ENCODE measurements at places on chromosomes 7 and 10.
A peak's percentile ranks its signal among the peaks of the same experiment; 100 is the strongest.

- no peak for DNase-seq
Observed at GRCh38 chr10:9211228-9211627, 1156.7 kb downstream of the GATA3 start.

DNA sequence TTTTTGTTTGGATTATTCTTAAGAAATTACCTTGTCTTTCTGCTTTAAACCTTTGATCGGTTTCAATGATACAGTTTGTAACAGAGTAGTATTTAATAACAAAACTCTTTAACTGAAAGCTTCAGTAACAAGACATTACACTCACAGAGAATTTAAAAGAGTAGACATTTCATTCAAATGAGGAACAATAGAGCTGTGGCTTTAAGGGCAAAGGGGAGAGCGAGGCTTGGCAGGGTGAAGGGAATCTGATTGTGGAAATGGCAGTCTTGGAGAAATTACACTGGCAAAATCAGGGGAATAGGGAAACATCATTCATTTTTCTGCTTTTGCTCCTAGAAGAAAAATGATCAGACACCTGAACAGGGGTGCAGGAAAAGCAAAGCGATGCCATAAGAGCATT lies 5.1 kb upstream of the HIPK2 start:
- no peak for DNase-seq

- DNase-seq: peak; percentile 9
Observed at GRCh38 chr10:77667426-77668324, 30.1 kb upstream of the KCNMA1 start.

GRCh38 chr10:132539431-132539839 lies 1.8 kb downstream of the INPP5A start:
- DNase-seq: no peak

GRCh38 chr7:94170836-94171235 lies 166.7 kb upstream of the BET1 start:
- no peak for DNase-seq

DNA sequence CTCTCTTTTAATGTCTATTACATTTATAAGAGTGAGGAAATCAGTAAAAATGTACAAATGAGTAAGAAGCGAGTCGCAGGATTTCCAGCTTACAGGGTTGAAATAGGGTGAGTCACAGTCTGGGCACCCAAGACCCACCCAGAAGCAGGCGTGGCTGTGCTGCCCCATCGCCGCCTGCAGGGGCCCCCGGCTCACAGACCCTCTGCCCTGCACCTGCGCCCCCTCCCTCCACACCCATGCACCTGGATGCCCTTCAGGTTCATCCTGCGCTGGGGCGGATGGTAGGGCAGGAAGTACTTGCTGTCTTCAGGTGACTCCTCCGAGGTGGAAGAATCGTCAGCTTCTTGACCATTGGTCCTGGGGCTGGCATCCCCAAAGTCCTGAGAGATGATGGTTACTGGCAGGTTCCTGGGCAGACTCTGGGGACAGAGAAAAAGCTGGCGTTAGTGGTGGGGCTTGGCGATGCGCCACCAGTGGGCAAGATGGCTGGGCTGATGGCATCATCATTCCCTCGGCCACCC lies 90.2 kb upstream of the GNA12 start:
- DNase-seq: no peak

- DNase-seq: no peak
Observed at GRCh38 chr10:104779701-104780100, 138.6 kb downstream of the SORCS3 start.

GRCh38 chr10:78319371-78319770 lies 285.7 kb downstream of the RPS24 start:
- DNase-seq: no peak

DNA sequence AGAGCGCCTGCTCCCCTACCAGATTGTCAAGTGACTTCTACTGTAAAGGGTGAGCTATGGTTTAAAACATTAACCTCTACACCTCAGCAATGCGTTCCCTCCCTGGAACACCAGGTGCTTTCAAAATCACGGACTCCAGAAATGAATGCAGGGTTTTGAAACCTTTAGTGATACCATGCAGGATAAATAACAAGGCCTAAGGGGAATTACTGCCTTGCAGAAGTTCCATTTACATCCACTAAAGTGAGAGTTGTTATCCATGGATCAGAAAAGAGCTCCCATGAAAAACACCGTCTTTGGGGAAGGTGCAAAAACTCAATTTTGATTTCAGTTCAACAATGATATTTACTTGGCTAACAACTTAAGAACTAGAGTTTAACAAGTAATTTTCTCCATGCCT lies 4.0 kb downstream of the FZD8 start:
- DNase-seq: no peak

- no peak for DNase-seq
Observed at GRCh38 chr7:115707258-115708012, 323.1 kb downstream of the TFEC start.

DNA sequence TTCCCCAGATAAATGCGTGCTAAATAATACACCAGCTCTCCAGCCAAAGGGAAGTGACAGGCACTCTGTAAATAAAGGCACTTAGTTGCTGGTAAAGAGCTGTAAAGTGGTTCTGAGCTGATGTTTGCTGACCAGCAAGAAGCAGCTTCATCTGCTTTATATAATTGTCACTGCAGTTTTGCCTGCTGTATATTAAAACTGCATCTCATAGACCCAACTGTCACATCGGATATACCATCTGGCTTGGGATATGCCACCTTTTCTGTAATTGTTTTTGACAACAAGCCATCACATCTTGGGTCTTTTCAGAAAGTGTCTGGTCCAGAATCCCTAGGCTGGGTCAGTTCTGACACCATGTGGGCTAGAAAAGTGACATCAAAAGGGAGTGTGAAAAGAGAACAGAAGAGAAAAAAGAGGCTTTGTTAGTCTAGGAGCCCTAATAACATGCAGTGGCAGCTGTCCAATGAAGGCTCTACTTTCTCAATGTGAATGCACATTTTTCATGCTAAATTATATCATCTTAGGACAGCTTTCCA lies 697.6 kb downstream of the KCNMA1 start:
- peak; percentile 34 for DNase-seq

DNA sequence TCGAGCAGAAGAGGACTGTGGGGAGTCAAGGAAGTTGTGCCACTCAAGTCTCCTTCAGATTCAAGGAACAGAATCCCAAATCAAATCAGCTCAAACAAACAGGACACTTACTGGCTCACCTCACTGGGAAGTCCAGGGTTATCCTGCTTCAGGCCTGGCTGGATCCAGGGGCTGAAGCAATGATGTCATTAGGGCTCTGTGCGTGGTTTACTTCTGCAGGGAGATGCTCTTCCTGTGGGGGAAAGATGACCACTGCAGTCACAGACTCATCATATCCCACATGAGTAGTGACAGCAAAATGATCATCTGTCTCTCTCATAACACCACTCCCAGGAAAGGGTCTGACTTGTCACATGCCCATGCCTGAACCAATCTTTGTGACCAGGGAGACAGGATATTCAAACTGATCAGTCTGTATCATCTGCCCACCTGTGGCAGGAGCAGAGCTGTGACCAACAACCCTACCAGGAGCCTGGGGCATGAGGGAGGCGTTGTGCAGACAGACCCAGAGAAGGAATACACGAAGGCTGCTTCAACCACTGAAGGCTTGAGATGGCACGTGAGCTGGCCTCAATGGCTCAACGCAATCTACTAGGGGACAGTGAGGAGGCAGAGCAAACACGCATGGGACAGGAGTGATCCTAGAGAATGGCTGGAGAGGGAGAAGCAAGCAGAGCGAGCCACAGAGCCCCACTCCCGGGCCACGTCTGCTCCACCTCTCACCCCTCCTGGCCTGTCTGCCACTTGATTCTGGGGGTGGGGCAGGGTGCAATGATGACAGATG lies 27.6 kb upstream of the NANOS1 start:
- DNase-seq: no peak

- DNase-seq: no peak
Observed at GRCh38 chr10:133056651-133057178, 31.0 kb upstream of the ADGRA1 start.

GRCh38 chr10:26378861-26379294 lies 59.3 kb upstream of the APBB1IP start:
- no peak for DNase-seq

- DNase-seq: no peak
Observed at GRCh38 chr10:124575107-124576035, 113.7 kb downstream of the LHPP start.

DNA sequence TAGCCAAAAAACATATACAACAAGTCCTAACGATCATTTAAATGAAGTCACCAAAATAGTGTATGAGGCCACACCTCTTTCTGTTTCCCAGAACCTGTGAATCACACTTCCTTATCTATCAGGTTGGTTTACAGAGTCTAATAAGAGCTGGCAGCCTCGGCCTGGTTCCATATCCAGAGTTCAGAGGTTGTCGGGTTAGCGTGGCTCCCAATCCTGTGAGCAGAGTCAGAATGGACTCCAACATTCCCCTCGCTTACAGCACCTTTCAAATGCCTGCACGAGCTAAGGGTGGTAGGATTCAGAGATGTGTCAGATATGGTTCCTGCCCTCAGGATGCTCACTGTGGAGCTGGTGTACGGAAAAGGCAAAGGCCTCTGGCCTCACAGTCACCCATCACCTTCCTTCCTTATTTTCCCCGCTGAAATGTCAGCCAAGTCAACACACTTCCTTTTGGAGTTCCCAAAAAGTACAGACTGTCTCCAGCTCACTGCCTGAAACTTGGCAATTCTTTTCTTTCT lies 6.0 kb downstream of the IL15RA start:
- DNase-seq: no peak

- no peak for DNase-seq
Observed at GRCh38 chr7:137020351-137020750, 151.9 kb downstream of the CHRM2 start.

- no peak for DNase-seq
Observed at GRCh38 chr10:60167050-60167449, 222.6 kb downstream of the ANK3 start.

DNA sequence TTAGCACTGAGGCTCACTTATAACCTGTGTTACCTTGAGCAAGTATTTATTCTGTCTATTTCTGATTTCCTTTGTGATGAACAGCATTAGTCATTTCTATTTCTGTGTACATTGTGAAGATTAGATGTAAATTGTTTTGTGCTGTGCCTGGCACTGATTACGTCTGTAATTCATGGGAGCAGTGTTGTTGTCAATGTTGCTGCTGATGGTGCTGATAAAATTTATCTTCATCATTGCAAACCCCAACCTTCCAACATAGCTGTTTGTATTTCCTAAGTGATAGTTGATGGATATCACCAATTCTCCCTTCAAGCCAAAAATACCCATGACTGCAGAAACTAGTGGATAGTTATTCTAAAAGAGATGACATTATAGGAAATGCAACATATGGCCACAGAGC lies 400.5 kb upstream of the GRM3 start:
- DNase-seq: no peak

GRCh38 chr10:4475827-4476490 lies 350.0 kb upstream of the AKR1E2 start:
- DNase-seq: no peak

GRCh38 chr10:121102706-121103105 lies 251.5 kb downstream of the WDR11 start:
- DNase-seq: no peak

DNA sequence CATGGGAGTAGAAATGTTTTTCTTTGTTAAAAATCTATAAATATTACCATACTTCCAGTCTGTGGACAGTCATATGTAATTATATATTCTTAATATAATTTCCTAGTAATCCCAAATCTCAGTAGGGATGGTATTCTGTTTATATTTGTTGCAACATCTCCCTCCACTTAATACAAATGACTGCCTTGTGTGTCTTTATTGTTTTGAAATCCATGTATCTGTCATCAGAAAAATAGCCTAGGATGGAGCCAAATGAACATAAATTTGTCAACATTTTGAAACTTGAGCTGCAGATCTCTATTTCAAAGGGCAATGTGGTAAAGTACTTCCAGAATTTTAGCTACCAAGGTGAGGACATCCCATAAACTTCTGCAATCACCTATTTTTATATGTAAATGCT lies 290.7 kb downstream of the TSPAN12 start:
- no peak for DNase-seq

DNA sequence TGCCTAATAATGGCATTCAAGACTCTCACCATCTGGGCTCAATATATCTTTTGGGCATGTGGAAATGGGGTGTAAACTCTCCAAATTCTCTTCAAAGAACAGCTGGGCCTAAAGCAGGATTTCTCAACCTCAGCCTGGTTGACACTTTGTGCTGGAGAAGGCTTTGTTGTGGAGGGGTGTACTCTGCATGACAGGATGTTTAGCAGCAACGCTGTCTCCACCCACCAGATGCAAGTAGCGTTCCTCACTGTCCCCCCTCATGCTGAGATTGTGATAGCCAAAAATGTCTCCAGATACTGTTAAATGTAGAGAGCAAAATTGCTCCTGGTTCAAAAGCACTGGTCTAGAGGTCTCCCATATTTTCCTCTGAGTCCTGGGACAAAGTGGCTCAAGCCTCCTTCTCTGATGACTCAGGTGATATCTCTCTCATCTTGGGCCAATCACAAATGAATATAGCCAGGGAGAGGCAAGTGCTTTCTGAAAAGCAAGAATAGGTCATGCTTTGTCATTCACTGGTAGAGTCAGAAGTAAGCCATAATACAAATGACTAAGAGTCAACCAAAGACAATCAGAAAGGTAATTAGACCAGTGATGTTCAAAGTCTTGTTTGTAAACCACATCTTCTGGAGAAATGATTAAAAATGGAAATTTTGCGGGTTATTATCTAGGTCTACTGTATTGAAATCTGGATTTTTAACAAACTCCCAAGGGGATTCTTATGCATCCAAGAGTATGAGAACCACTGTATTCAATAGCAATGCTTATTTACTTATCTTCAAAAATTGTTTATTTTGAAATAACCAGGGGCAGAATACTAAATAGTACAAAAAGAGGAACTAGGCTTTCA lies 330.8 kb downstream of the PTEN start:
- no peak for DNase-seq

- peak; percentile 27 for DNase-seq
Observed at GRCh38 chr7:157139111-157139809, 534 bp downstream of the UBE3C start.

DNA sequence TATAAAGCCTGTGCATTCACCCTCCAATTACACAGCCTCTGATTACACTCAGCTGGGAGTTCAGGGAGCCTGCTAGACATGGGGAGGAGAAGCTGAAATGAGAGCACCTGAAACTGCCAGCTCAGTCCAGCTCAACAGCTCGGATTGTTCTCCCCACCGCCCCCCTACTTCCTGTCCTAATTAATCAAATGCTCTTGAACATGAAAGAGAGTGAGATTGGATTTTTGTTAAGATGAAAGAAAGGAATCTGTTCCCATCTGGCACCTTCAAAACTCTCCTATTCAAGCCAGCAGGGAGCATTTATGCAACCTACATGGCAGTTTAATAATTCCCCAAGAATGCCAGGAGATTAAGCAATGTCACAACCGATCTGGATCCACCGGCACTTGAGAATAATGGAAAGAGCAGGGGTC lies 98.0 kb downstream of the NPSR1 start:
- DNase-seq: no peak

DNA sequence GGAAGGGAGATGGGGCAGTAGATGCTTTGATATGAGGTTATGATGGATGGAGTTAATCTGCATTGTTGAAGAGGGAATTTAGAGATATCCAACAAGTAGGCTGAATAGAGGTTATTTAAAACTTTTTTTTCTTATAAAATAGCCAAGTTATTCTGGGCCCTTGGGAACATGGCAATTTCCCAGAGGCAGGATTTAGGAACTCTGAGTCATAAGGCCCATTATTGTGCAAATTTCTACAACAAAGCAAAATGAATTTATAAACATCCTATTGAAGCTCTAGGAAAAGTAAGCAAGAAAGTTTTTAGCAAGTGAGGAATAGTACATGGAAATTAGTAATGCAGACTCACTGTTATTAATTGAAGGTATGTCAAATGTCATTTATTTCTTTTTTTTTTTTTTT lies 160.9 kb upstream of the NPY start:
- DNase-seq: no peak

GRCh38 chr10:125144206-125144605 lies 16.2 kb downstream of the CTBP2 start:
- no peak for DNase-seq

GRCh38 chr10:35466661-35467060 lies 130.4 kb downstream of the CCNY start:
- DNase-seq: no peak

Data from NCI-H2227 treated with DMSO at 0.1 percent for 48 hours (cell line).